ENCODE measurements at places on chromosomes 3 and 15.

DNA sequence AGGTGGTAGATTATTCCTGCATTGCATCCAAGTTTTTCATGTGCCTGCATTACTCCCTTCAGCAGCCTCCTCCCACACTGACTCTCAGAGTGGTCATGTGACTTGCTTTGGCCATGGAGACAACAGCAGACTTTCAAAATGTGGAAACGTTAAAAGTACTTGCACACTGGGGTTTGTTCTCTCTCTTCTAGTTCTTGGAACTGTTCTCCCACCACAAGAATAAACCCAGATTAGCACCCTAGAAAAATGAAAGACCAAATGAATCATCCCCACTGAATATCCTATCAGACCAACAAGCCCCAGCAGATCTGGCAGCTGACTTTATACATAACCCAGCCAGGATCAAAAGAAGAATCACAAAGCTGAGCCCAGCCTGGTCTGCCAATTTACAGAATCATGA is 398.5 kb downstream of the VPS13C start:
- DNase-seq, result no peak

- DNase-seq, result no peak
Measured at GRCh38 chr3:73762855-73763254, 138.1 kb upstream of the PDZRN3 start.

DNA sequence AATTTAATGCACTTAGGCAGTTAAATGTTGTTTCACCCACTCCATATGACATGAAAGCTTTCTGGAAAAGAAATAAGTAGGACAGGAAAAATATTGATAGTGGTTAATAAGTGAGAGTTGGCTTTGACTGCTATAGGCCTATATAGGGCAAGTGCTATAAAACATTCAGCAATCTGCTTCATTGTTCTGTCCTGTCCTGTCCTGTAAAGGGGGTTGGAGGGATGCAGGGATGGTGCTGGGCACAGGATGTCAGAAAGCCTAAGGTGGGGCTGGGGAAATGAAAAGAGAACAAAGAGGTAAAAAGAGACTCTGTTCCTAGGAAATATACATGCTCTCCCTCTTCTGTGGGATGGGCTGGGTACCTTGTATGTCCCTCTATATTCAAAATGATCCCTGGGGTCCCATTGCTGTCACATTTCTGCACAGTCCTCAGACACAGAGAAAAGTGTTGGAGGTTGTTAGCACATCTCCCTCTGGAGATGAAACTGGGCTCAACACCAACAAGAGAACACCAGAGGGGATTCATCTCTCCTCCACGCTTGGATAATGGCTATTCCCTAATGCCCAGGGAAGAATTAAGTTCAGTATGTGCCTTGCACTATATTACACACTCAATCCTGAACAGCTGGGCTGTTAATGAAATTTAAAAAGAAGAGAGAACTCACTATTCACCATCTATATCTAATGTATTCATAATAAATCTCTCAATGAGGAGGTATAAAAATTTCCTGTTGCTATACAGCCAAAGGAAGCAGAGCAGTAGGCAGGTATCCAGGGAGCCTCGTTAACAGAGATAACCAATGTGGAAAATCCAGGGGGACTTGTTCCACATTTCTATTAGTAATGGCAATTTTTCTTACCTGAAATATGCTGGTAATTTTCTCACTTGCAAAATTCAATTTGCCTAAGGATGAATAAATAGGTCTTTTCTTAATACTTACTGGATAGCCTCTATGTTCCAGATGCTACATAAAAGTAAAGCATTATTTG is 108.1 kb upstream of the ZBED2 start:
- DNase-seq, result no peak

- no peak for DNase-seq
Measured at GRCh38 chr3:38268087-38268486, 2.5 kb downstream of the SLC22A13 start.

DNA sequence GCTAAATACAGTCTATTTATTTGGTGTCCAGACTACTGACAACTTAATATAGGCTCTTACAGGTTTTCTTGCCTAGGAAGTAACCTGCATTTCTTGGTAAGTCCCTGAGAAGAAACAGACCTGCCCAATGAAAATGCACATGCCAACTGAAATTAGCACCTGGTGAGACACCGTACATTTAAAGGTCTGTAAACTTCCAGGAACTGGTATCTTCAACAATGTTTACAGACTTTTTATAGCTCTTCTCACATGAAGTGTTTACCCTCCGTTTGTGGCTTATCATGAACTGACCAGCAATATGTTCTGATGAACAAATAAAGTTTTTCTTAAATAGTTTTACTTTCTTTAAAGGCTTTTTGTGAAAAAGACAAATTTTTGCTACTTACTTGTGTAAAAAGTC is 93.3 kb downstream of the PCCB start:
- DNase-seq, result no peak

- no peak for DNase-seq
Measured at GRCh38 chr3:178388473-178388872, 147.8 kb upstream of the KCNMB2 start.

GRCh38 chr3:161067335-161067734 is 37.8 kb downstream of the B3GALNT1 start:
- no peak for DNase-seq

- DNase-seq, result no peak
Measured at GRCh38 chr15:63362885-63363284, 18.8 kb downstream of the CA12 start.

- no peak for DNase-seq
Measured at GRCh38 chr3:31567036-31567435, 34.3 kb downstream of the STT3B start.

DNA sequence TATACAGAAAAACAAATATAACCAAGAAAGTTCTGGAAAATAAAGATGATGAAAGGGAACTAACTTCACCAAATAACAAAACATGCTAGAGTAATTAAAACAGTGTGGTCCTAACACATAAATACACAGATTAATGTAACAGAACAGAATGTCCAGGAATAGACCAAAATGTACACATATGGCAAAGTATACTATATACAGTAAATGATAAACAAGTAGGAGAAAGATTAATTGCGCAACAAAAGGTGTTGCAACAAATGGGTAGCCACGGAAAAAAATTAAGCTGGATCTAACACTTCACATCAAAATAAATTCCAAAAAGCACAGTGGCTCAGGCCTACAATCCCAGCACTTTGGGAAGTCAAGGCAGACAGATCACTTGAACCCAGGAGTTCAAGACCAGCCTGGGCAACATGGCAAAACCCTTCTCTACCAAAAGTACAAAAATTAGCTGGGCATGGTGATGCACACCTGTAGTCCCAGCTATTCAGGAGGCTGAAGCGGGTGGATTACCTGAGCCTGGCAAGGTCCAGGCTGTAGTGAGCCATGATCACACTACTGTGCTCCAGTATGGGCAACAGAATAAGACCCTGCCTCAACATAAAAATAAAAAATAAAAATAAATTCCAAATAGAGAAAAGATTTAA is 19.8 kb downstream of the SCAP start:
- no peak for DNase-seq

DNA sequence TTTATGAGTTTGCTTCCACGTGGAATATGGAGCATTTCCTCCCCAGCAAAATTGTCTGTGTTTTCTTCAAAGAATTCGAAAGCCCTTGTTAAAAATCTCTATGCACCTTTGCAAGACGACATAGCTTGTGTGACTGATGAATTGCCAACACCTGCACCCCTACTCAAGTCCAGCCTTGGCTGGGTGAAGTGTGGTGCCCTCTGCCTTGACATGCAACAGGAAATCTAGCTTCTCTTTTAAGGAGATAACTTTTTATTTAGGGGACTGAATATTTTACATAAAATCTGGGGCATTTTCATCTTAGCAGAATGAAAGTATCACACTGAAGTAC is 647 bp downstream of the HMG20A start:
- DNase-seq, result no peak

DNA sequence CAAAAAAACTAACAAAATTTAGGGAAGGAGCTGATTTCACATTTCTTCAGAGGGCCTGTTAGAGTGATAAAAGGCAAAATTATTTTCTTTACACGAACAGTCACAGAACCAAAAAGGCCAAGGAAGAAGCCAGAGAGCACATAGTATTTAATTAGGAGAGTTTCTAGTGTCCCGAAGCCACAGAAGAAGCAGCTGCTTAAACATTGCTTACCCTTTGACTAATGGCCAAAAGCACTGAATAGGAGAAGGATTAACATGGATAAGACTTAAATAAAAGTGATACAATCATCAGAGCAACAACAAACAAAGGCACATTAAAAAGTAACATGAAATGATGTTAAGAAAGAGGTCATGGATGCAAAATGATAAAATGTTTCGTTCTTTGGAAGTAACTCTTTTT is 98.6 kb downstream of the CHL1 start:
- no peak for DNase-seq

- DNase-seq, result no peak
Measured at GRCh38 chr3:172218350-172219323, 179.3 kb downstream of the FNDC3B start.

DNA sequence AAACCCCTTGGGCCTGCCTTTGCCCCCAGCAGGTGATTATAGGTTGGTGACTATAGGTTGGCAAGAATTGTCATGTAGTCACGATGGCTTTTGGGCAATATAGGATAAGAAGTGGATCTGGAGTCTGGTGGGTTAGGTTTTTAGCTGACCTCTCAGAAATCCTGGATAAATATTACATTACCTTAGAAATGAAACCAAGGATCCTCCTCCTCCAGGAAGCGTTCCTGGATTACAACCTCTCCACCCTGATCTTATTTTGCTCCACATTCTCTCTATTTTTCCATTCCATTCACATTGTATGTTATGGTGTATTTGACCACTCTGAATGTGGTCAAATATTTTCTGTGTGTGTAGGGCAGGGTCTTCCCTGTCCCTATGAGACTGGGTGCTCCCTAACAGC is 82.3 kb downstream of the SEMA5B start:
- no peak for DNase-seq

DNA sequence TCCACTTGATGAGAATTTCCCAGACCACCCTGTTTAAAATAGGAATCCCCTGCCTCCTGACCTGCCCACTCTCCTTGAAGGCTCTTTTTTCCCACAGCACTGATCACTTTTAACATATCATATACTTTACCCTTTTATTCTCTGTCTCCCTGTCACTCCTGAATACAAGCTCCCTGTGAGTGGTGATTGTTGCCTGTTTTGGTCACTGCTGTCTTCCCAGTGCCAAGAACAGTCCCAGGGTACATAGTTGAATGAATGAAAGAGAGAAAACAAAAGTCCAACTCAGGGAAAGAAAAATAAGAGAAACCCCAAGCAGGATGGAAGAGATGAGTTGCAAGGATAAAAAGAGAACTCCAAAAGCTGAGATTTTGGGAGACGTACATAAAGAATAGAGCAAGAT is 500.3 kb upstream of the LMCD1 start:
- DNase-seq, result no peak

DNA sequence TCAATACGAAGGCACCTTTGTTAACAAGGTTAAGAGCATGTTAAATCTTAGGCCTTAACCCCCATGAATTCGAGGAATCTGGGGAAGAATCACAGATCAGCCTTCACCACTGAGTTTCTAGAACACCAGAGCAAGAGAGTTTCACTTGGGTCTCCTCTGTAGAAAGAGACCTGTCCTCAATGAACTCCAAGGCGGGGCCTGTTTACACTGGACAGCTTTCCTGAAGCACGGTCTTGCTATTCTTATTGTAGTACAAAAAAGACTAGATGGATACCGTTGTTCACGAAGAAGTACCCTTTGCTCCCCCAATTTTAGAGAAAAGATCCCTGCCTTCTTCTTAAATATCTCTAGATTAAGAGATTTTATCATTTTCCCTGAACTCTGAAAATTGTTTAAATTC is 64.9 kb downstream of the USF3 start:
- no peak for DNase-seq

DNA sequence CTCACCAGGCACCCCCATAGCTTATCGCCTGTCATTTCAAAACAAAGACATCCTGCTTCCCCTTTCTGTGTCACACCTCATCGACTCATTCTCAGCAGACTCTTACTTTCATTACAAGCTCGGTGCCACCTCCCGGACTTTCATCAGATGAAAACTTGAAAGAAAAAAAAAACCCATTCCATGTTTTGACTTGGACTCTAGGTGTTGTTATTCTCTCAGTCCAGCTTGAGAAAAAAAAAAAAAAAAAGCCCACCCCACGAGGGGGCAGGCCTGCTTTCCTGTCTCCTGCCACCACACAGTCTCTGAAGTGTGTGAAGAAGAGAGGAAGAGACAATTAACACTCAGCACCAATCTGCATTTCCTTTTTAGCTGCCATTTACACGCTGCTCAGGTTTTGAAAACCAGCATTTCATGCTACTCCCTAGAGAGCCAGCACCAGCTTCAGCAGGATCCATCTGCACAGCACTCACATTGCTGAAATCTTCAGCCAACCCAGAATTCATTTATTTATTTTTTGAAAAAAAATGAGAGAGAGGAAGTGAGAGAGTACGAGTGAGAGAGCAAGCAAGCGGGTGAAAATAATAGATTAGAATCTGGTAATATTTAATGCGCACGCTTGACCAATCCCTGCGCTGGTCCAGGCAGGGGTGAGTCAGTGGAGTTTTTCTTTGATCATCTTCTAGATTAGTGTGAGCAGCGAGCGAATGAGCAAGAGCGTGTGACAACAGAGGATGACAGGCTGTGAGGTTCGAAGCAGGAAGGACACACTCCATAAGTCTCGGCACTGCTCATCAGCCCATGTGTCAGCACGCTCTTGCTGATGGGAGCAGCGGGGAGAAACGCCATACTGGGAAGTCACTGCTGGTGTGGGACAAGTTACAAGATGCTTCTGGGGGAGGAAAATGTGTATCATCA is 23.5 kb downstream of the ZNF80 start:
- peak; percentile 87 for DNase-seq

DNA sequence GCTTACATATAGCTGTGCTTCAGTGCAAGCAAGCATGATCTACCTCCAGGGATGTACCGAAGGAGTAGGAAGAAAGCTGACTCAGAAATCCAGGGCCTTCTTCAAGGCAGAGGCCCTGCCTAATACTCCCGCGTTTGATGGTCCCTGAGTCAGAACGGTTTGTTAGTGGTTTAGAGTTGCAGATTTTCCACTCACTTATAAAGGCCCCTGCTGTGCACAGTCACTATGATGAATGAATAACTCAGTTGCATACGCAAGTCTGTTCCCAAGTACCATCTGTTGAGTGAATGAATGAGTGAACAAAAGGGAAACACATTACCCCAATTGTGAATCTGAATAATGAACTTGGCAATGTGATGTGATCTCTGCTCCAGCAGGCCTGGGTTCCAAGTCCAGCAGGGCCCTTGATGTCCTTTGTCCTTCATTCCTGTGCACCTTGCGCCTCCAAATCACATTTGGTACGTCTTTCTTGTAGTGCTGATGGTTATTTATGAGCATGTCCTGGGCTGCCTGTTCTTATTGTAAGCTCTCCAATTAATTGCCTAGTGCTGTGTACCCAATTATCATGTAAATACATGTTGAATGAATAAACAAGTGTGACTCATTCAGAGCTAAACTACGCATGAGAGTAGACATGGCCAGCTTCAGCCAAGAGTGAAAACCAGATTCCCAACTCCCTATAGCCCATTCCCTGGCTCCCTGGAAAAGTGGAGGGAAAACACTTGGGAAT is 85.3 kb upstream of the LIMD1 start:
- no peak for DNase-seq

GRCh38 chr3:132343018-132343612 is 25.9 kb downstream of the ACP3 start:
- DNase-seq, result peak; percentile 52

GRCh38 chr3:160738048-160738447 is 18.0 kb upstream of the PPM1L start:
- DNase-seq, result no peak

- DNase-seq, result no peak
Measured at GRCh38 chr3:169869484-169870220, at the start of gene LRRC31. TSS of gene LRRC31 (minus strand) at chr3:169869935. CDS start at chr3:169869807, 128 bp downstream.

Measured in kidney capillary endothelial cell (primary cell).